ENCODE measurements at places on chromosomes 7 and 10. TPM values are rescaled to one million over a fixed set of nuclear protein-coding genes. Genes with fewer than 3 reads are reported as not detected.

GRCh38 chr7:94923412-94923811 is 16.0 kb downstream of the PPP1R9A start:
- DNase-seq, result peak; percentile 13

DNA sequence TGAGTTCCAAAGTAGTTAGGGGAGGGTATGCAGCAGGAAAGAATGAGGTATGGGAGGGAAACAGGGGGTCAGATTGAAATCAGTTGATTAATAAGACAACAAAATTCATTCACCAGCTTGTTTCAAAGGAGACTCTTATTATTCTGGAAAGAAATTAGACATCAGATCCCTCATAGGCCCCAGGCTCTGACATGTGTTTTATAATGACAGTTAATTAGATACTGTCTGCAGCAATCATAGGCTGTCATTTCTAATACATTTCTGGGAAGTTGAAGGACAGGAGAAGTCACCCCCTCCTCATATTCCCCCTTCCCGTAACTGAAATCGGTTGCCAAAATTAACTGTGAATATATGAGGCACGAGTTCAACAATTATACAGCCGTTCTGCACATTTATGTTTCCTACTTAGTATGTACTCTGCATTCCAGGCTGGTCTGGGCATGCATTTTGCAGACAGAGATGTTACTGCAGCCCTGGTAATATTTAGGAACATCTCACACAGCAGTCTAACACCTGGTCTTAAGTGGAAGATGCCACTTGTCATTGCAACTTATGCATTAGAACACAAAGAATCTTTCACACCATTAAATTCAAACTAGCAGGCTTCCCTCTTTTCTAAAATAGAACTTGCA is 355.2 kb upstream of the LRGUK start:
- DNase-seq, result no peak

- DNase-seq, result no peak
These were observed 1.4 kb downstream of the SUPV3L1 start for GRCh38 chr10:69181433-69181832.

DNA sequence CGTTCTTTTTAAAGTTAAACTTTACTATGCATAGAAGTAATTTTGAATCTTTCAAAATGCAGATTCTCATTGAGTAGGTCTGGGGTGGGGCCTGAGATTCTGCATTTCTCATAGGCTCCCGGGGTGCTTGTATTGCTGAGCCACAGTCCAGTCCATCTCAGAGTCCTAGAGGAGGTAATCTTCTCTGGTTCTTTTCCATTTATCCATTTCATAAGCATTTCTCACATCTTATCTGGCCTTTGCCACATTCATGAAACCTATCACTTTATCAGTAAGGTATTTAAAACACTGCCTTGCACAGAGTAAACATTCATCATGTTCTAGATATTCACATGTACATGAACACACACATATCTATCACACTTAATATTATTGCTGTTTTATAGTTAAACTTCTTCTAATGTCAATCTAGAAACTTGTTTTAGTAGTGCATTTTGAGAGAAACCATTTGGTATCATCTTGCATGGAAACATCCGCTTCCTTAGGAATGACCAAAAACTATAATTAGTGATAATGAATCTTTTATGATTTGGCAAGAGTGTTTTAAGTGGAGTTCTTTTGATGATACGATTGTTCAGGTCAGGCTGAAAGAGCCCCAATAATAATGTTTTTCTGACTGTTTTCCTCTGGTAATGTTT is 12.0 kb downstream of the GNAI1 start:
- no peak for DNase-seq

SGCE gene
- 85.4 TPM for total RNA-seq
